AML-193 (cell line): ENCODE measurements at places on chromosomes 6 and 20.

GRCh38 chr20:50276119-50277063 lies 85.8 kb downstream of the CEBPB start:
- peak; percentile 62 for DNase-seq

GRCh38 chr6:113587078-113587699 lies 270.0 kb upstream of the MARCKS start:
- no peak for DNase-seq

DNA sequence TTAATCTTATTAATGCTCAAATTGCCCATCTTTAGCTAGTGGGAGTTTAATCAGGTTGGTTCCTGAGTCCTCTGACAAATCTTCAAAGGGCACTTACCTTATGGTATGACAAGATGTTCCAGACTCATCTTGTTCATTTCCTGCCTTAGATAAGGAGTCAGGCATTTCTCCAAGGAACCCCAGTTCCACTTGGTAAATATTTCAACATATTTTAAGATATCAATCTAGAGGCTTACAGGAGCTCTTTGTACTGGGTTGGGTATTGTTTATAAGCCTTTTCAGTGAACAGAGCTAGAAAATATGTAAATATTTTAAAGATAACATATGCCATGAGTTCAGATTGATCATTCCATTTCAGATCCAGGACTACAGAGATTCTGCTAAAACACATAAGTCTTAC lies 159.8 kb downstream of the RCAN2 start:
- DNase-seq = no peak

- peak; percentile 40 for DNase-seq
Observed at GRCh38 chr6:11434565-11435326, 102.8 kb upstream of the TMEM170B start.

GRCh38 chr6:28910901-28911690 lies 12.7 kb downstream of the TRIM27 start:
- no peak for DNase-seq

GRCh38 chr20:10559266-10559665 lies 114.5 kb downstream of the JAG1 start:
- no peak for DNase-seq

- DNase-seq = no peak
Observed at GRCh38 chr6:135227758-135228157, 46.6 kb downstream of the MYB start.

DNA sequence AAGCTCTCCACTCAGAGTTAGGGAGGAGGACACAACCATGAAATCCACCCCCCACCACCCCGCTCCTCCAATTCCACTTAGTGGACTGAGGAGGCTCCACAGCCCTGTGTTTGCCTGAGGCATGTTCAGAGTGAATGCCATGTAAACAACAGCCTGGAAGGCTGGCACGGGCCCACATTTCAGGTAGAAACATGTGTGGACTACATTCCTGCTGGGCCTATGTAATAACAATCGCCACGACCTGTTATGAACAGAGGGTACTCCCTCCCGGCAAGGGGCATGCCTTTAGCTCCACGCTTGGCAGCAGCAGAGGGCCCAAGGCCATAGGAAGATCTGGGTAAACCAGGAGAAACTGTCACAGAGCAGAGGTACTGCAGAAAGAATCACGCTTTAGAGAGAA lies 65.5 kb downstream of the ISM1 start:
- DNase-seq = no peak
